ENCODE measurements at places on chromosomes 6 and 20. TPM values are rescaled to one million over a fixed set of nuclear protein-coding genes. Genes with fewer than 3 reads are reported as not detected.

DNA sequence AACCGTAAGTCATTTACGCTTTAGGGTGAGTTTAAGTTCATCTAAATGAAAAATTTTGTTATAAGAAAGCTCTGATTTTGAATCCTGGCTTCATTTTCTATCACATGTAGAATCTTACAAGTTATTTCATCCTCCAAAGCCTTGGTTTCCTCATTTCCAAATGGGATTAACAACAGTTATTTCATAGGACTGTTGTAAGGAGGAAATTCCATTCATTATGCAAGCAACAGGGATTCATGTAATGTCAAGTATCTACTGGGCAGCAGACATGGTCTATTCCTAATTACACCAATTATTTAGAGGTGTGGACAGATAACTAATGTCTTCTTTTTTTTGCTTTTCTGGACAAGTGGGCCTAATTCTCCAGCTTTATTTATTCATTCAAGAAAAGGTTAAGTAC, 154.0 kb downstream of the PDSS2 start:
- no peak for DNase-seq

- no peak for DNase-seq
Measured at GRCh38 chr6:36312854-36313648, 23.6 kb downstream of the BNIP5 start.

DNA sequence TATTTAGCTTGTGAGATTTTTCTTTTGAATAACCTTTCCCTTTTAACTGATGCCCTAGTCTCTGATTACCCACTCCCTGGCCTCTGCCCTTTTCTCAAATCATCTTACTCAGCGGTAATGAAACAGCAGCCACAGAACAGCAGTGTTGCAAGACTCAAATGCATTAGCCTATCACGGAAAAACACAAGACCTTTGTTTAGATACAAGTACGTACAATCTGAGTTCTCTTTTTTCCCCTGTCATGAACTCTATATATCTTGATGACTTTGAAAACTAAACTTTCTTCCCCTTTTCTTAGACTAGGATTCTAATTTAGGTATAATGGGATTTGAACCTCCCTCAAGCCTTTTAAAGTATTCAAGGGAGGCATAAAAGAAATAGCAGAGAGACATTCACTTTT, 1034.9 kb downstream of the EYS start:
- no peak for DNase-seq

- no peak for DNase-seq
Measured at GRCh38 chr6:99344289-99344688, 5.2 kb downstream of the FAXC start.

The SSR1 gene
- total RNA-seq: 147 TPM

The AIF1 gene
- 9.4 TPM for total RNA-seq

The NOX3 gene
- total RNA-seq: not detected
